ENCODE measurements at places on chromosomes 11 and 22. TPM values are rescaled to one million over a fixed set of nuclear protein-coding genes. Genes with fewer than 3 reads are reported as not detected.

DNA sequence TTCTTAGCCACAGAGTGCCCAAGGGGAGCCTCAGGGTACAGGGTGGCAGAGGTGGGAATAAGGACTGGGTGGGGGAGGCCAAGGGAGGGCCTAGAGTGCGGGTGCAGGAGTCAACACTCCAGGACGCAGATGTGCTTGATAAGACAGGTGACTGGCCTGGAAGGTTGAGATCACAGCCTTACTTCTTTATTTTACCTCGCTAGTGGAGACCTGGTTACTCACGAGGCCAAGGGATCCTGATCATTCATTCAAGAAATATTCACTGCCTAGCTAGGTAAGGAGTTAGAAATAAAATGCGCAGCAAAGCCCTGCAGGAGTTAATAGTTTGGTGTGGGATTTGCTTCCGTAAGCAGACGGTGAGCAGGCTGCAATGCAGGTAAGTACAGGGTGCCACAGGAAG is 13.2 kb upstream of the PEX26 start:
- peaks cover 6% of the 10 kb centered on the region for H3K27me3 ChIP-seq
- no peaks in the 10 kb centered on the region for H3K36me3 ChIP-seq
- no peak overlapping the region for H3K4me3 ChIP-seq
- H3K4me1 ChIP-seq: peaks cover 21% of the 10 kb centered on the region
- H3K27ac ChIP-seq: no peak overlapping the region

DNA sequence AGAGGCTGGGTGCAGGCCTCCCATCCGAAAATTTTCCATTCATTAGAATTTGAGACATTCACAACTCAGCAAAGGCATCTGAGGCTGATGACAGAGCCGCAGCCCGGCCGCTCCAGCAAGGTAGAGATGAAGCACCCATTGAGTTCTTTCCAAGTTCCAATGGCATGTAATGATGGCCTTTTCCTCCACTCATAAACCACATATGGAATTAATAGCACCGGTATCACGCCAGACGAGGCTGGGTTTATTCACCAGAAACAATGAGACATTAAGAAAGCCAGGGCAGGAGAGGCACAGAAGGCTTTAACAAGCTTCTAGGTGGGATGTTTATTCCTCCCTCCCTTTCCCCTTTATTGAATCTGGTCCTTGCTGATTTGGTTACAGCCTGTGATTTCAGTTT is 534.4 kb downstream of the MN1 start:
- H3K4me3 ChIP-seq: no peak overlapping the region
- no peaks in the 10 kb centered on the region for H3K36me3 ChIP-seq
- H3K4me1 ChIP-seq: peaks cover 4% of the 10 kb centered on the region
- no peak for DNase-seq
- no peak overlapping the region for H3K27ac ChIP-seq

DNA sequence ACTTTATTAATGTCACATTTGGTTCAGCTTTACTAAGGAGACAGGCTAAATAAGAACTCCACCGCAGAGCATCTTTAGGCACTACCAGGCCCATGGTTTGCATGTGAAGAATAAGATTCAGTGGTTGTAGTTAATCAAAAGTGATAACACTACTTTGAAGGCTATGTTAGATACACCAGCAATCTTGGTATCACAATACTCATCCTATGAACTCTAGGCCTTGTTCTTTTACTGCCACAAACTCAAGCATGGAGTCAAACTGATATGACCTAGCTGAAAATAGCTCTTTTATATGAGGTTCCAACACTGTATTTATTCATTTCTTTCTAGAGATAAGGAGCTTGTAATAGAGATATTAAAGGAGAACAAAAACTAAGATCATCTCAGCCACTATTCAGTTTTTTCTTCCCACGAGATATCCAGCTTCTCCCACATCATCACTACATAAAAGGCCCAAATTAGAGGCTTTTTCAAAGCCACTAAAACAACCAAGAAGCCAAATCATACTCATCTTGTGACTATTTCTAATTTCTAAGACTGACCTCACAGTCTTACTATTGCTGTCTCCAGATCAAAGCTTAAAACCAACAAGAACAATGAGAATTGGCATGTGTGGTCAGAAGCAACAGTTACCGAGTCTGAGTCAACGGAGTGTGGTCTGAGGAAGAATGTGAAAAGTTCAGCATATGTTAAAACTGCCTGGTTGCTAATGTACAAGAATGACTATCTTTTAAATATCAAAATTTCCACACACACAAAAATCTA is 25.1 kb upstream of the GUCY1A2 start:
- no peak overlapping the region for H3K4me3 ChIP-seq
- no peaks in the 10 kb centered on the region for H3K36me3 ChIP-seq
- no peak overlapping the region for H3K27ac ChIP-seq
- H3K27me3 ChIP-seq: no peaks in the 10 kb centered on the region
- H3K4me1 ChIP-seq: no peaks in the 10 kb centered on the region

SERGEF gene
- 15.7 TPM for total RNA-seq

DNA sequence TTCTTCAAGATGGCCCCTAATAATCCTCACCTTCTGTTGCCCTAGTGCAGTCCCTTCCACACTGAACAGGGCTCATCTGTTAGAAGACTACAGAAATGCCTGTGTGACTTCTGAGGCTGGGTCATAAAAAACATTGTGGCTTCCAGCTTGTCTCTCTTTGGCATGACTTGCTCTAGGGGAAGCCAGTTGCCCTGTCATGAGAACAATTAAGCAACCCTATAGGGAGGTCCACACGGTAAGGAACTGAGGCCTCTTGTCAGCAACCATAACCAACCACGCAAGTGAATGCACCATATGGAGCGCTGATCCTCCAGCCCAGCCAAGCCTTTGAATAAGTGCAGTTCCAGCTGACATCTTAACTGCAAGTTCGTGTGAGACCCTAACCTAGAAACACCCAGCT is 2.6 kb downstream of the LIPT2 start:
- H3K4me1 ChIP-seq: peaks cover 11% of the 10 kb centered on the region
- no peak for DNase-seq
- H3K36me3 ChIP-seq: no peaks in the 10 kb centered on the region
- H3K27ac ChIP-seq: no peak overlapping the region

DNA sequence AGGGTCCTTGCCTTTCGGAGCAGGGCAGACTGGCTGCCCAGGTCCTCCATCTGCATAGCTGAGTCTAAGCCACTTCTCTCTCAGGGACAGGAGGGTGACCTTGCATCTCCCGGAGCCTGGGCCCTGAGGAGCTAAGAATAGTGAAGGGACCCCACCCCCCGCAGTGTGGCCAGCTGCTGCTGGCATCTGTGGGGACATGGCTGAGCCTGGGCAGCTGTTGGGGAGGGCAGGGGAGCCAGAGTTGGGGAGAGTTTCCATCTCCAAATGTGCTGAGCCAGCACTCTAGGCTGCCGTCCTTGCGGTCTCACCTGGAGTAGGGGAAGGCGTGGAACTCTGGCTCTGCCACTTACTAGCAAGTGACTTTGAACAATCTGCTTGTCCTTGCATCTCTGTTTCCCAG is 34.8 kb upstream of the SHISAL1 start:
- H3K36me3 ChIP-seq: no peaks in the 10 kb centered on the region
- no peak overlapping the region for H3K4me3 ChIP-seq
- DNase-seq: peak; percentile 32
- H3K27me3 ChIP-seq: peaks cover 16% of the 10 kb centered on the region
- H3K4me1 ChIP-seq: peaks cover 47% of the 10 kb centered on the region
